ENCODE measurements at places on chromosomes 5 and 9. TPM values are rescaled to one million over a fixed set of nuclear protein-coding genes. Genes with fewer than 3 reads are reported as not detected.
A peak's percentile ranks its signal among the peaks of the same experiment; 100 is the strongest.

GRCh38 chr5:147452165-147452811 is 57.6 kb downstream of the DPYSL3 start:
- peak; percentile 68 for DNase-seq

DNA sequence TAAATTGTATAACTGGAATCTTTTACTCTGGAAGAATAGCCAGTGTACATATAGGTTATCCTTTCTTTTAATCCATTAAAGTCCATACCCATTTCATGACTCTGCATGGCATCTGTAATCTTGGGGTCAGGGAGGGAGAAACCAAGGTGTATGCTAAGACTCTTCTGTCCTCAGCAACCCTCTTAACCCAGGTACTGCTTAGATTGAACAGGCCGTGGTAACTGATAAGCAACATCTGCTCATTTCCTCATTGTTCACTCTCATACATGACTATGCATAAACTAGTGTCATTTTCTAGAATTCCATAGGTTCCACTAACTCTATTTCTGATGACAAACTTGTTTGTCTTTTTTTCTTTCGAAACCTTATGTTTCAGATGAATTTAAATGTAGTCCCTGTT is 69.3 kb upstream of the IFNE start:
- no peak for DNase-seq

GRCh38 chr5:167564275-167564674 is 727.2 kb upstream of the WWC1 start:
- no peak for DNase-seq

DNA sequence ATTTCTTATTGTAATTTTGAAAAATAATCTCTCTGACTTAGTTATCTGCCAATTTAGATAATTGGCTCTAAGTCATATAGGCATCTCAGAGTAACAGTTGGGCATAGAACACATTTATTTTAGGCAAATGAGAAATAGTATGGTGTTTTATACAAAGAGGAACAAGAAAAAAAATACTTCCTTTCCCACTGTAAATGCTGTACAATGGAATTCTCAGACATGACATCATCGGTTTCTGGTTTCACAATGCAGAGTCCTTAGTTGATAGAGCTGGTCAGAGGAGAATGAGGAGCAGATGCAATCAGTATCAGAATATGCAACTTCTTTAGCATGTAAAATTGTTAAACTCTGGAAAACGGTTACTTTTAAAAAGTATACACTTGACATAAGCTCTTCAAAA is 49.4 kb downstream of the PLK2 start:
- no peak for DNase-seq

GRCh38 chr9:74804018-74804385 is 83.7 kb downstream of the TRPM6 start:
- DNase-seq = no peak

DNA sequence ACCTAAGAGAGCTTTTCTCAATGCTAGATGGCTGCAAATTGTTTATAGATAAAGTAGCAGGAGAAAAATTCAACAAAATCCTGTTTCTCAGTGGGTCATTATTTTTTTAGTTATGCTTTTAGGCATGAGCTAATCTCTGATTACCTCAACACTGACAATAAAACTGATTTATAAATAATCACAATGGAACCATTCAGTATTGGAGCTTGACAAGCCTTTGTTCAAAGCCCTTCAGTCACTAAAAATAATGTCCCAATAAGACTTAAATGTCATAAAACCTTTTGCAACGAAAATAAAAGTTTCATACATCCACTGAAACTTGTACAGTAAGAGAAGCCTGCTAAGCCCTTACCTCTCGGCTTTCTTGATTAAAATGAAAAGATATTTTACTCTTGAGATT is 27.2 kb downstream of the PTPDC1 start:
- DNase-seq = no peak

DNA sequence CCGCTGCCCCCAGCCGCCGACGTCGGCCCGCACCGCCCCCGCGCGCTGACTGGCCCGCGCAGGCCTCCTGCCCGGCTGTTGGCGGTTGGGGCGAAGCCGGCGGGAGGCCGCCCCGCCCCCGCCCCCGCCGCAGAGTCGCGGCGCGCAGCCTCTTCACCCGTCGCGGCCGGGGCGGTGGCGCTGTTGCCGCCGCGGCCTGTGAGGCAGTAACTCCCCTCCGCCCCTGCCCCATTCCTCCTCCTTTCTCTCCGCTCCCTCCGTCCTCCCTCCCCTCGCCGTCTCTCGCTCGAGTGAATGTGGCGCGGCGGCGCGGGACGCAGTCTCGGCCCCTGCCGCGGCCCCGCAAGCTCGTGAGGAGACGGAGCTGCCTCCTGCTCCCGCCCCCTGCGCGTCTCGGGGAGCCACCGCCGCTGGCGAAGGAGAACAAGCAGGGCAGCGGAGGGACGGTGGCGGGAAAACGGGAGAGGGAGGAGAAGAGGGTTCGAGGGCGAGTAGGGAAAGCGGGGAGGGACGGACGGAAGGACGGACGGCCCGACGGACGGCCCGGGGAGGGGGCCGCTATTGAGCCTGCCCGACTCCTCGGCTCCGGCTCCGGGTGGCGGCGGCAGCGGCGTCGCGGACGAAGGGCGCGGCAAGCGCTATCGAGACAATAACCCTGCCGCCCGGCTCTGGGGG is 637 bp upstream of the ERBIN start:
- peak; percentile 95 for DNase-seq

- DNase-seq = no peak
These were observed 40.4 kb downstream of the ELOVL7 start for GRCh38 chr5:60803712-60804111.

The AGXT2 gene
- total RNA-seq = not detected

The ADAMTSL1 gene
- 1.8 TPM for total RNA-seq

DNA sequence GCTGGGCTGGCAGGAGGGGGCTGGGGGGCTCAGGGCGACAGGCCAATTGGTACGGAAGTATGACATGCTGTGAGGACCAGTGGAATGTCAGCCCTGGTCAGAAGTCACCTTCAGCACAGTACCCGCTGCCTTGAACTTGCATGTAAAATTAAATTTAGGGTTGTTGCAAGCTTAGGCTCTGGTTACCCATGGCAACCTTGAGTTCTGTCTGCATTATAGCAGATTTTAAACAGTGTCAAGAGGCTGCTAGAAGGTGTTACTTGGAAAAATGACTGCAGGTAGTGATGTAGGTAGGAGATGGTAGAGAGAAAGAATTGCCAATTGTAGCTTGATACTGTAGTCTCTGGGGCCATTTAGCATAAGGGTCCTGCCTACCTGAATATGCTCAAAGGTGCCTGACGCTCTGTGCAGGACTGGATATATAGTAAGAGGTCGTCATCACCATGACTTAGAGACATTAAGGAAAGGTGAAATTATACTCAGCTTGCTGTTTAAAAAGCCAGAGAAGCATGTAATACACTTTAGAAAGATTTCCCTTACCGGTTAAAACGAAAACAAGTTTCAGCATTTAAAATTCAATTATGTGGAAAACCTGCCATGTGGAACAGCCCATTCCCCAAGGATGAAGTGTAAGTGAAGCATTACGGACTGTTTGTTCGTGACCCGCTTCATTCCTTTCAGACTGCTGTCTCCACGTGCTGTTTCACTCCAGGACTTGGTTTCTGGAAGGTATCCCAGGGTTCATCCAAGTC is 169.0 kb downstream of the PDZD2 start:
- DNase-seq = no peak

GRCh38 chr5:39624890-39625289 is 200.1 kb upstream of the DAB2 start:
- no peak for DNase-seq

The SCGB3A2 gene
- total RNA-seq = 51.2 TPM

DNA sequence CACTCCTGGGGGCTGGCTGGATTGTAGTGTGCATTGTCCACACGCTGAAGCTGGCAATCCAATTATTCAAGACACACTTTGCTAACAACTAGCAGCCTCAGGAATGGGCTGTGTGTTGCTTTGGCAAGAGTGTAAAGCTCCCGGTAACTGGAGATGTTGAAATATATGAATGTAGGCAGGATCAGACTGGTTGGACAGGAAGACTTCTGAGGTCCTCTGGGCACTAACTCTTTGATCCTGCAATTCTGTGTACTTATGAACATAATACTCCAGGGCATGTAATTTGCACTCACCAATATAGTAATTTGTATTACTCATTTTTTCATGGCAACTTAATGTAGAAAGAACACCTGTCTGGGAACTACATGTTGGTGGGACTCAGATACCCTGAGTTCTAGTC is 106.7 kb upstream of the SLC28A3 start:
- DNase-seq = no peak

GRCh38 chr9:76438841-76439588 is 20.0 kb upstream of the GCNT1 start:
- no peak for DNase-seq

DNA sequence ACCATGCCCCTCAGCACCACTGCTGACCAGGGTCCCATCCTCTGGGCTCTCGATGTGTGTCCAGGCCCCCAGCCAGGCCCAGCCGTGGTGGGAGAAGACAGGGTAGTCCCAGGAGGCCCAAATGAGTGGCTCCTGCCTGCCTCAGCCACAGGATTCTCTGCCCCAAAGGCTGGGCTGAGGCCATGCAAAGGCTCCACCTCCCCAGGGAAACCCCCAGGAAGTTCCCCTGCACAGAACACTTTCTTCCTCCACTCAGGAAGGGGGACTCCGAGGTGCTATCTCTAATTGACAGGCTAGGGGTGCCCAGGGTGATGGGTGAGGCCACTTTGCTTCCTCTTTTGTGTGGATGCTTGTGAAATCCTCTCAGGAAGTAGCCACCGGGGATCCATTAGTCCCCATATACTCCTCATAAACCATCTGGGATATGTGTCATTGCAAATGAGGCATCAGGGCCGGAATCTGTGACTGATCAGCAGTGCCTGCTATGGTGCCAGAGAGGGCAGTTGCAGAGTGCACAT is 23.1 kb upstream of the TDRD7 start:
- DNase-seq = peak; percentile 46

DNA sequence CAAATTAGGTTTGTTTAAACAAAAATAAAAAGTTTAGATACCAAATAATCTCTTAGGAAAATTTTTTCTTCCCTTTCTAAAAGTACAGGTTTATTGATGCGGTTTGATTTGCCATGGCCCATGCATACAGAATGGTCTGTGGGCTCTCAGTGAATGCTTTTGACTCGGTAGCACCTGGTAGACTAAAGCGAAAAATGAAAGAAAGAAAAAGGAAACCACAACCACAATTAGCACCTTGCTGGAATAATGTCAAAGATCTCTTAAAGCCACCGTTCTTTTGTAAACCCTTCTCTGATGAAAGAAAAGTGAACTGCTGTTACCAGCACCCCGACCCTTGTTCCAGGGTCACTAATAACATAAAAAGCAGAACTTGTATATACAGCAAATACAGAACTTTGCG is 157.9 kb downstream of the NFIB start:
- DNase-seq = no peak

GRCh38 chr5:86885489-86886230 is 267.9 kb downstream of the COX7C start:
- no peak for DNase-seq

The RECK gene
- total RNA-seq = 11.7 TPM

The OLFM1 gene
- 58.2 TPM for total RNA-seq

GRCh38 chr5:161155451-161155850 is 303.4 kb upstream of the ATP10B start:
- no peak for DNase-seq

The TAF11L14 gene
- not detected for total RNA-seq

DNA sequence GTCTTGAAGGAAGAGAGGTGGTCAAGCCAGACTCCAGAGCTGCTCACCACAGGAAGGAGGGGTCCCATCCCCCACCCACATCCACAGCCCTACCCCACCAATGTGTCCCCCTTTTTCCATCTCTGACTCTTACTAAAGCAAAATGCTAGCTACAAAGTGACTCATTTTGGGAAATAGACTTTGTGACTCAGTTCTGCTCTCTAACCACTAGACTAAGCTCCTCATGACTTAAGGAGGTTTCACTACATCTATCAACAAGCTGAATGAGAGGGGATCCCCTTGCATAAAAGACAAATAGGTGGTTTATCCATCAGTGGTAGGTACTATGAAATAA is 35.1 kb upstream of the ADRB2 start:
- no peak for DNase-seq

GRCh38 chr9:26462213-26462612 is 430.4 kb downstream of the CAAP1 start:
- DNase-seq = peak; percentile 10

The PCDHGB3 gene
- 0.26 TPM for total RNA-seq

GRCh38 chr9:90433398-90433941 is 209.2 kb downstream of the DIRAS2 start:
- peak; percentile 74 for DNase-seq

DNA sequence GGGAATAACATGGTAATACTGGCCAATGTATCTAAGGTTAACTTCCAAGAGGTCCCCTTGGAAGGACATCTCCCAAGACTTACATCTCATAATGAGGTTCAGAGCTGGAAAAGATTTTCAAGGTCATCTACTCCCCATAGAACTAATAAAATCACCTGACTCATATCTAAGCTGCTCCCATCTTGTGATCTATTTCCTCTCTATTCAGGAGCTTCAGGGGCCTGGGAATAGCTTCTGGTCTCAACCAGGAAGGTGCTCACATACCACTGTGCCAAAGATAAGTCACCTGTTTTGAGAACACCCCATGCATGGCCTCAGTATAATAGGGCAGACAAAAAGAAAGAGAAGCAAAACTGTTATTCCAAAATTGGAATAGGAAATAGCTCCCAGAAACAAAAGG is 74.2 kb downstream of the OXCT1 start:
- no peak for DNase-seq

- DNase-seq = peak; percentile 60
These were observed 68.1 kb upstream of the GGTA1 start for GRCh38 chr9:121567500-121568342.

- no peak for DNase-seq
These were observed 185.2 kb upstream of the TRIM32 start for GRCh38 chr9:116501871-116502270.

DNA sequence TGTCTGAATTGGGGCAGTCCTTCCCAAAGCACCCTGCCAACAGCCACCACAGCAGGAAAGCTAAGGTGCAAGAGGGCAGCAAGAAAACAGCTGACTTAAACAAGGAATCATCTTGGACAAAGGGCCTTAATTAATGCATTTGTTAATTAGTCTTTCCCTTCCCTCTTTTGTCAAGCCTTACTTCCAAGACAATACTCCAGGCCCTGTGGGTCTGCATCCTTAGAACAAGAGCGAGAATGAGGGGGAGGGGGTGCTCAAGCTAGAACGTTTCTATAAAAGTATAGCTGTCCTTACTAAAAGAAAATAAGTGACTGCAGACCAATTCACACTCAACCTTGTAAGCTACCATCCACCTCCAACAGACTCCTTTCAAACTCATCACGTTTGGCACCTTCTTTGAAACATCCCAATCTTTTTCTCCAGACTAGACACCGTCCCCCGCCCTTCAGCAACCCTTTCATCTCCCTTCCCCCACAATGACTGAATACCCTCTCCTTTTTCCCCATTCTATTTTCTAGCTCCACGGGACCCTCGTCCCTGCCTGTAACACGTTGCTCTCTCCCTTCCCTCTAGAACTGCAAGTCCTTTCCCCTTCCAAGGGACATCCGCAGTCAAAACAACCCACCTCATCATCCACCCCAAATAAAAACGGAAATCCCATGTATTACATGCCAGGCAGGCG is 85.7 kb upstream of the RNF38 start:
- peak; percentile 69 for DNase-seq

The FCHSD1 gene
- total RNA-seq = 22.3 TPM

The DOLPP1 gene
- total RNA-seq = 41.3 TPM

The HBEGF gene
- 1.6 TPM for total RNA-seq

GRCh38 chr9:4821133-4821532 is 28.4 kb downstream of the RCL1 start:
- no peak for DNase-seq

- no peak for DNase-seq
These were observed 718 bp downstream of the DEPDC1B start for GRCh38 chr5:60699288-60699608.
